ENCODE measurements at places on chromosomes 6 and 20.

DNA sequence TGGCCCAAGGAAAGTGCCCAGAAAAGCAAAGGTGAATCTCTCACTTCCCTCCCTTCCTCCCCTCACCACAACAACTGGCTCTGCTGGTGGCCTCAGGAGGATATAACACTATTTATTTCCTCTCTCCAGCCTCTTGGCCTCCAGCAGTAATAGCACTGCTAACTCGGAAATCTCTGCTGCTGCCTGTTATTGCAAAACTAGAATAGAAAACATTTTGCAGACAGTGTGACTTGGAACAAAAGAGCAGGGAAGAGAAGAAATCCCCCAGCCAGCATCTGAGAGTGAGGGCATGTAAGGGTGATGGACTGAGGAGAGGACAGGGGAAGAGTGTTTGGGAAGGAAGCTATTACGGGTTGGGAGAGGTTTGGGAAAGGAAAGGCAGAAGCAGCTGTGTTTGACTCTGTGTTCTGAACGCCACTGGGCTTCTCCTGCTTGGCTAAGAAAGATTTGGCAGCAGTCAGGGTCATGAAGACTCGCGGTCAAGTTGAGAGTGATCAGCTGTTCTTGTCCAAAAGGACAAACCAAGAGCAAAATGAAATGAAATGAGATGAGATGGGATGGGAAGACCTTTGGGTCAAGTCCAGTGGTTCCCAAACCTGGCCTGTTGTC is 81.0 kb upstream of the SNX9 start:
- no peak for DNase-seq

DNA sequence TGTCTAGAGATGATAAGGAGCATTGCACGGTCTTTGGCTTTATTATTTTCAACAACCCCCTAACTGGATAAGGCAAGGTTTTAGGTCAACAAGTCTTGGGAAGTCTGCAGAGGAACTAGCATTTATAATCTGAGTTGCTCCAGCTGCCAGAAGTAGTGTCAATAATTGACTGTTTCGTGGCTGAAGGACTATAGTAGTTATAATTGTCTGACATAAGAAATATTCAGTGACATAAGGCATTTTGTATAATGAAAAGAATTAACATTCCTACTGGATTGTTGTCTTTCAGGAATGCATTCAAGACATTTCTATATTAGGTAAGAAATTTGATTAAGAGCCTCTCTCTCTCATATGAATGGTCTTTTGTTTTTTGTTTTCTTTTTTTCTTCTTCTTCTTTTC is 136.9 kb upstream of the SGK1 start:
- DNase-seq: peak; percentile 41

- no peak for DNase-seq
Observed at GRCh38 chr20:59458645-59459044, 145.7 kb upstream of the PHACTR3 start.

DNA sequence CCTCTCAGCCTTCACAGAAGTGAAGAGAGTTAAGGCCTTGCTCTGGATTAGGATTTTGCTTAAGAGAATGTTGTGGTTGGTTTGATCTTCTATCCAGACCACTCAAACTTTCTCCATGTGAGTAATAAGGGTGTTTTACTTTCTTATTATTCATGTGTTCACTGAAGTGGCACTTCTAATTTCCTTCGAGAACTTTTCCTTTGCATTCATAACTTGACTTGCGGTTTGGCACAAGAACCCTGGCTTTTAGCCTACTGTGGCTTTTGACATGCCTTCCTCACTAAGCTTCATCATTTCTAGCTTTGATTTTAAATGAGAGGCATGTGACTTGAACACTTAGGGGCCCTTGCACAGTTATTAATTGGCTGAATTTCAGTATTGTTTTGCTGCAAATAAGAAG is 166.1 kb upstream of the OPRM1 start:
- DNase-seq: no peak

DNA sequence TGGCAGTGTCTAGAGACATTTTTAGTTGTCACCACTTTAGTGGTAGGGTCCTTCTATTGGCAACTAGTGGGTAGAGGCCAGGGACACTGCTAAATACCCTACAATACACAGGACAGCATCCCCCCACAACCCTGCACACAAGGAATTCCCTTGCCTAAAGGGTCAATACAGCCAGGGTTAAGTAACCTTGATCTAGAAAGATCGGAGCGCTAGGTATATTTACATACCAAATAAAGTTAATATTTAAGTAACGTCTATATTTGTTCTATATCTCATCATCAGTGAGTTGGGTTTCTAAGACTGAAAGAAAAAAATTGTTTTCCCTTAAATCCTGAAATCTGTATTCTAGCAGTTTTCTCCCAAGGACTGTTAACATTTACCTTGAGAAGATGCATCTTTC is 16.1 kb downstream of the BFSP1 start:
- no peak for DNase-seq

GRCh38 chr20:19757487-19758132 is 448 bp upstream of the RIN2 start:
- no peak for DNase-seq

DNA sequence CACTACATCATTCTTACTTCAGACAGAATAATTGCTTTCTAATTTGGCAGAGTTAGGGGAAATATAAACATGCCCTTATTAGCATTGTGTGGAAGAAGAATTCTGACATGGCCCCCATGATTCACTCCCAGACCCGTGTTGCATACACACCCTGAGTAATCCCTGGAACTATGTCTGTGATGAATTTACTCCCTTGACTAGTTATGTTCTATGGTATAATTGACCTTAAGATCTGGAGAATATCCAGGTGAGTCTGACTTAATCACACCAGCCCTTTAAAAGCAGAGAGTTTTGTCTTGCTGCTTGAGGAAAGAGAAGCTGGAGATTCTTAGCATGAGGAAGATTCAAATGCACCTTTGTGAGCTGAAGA is 262.9 kb downstream of the SOX4 start:
- no peak for DNase-seq

DNA sequence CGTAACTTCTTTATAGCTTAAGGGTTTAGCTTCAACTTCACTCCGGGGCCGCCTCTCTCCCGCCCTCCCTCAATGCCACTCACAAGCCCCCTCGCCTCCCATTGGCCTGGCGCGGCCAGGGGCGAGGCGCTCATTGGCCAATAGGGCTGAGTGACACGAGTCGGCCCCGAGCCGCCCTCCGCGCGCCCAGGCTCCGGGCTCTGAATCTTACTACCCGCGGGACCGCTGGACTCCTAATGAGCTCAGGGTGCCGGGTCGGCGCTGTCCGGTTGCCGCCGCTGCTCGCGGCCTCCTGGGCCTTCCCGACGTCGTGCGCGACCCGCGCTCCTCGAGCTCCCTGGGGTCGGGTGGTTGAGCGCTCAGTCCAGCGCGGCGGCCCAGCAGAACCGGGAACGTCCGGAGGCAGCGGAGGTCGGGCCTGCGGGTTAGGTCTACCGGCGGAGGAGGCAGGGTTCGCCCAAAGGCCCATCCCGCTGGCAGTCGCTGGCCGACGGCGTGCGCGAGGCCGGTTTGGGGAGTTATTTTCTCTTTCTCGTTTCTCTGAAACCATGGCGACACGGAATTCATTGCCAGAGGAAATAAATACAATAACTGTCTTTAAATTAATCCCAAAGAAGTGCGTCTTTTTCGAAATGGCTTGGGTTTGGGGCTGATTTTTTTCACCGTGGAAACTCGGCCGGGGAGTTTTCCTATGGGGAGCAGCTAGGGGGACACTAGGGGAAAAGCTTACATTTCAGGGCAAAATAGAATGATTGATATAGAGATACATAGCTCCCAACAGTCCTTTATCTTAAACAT is at the start of gene SIM1:
TSS of gene SIM1 (minus strand) at position 19 of the 798 bp plus-strand sequence. CDS start 1,453 bp downstream, outside the sequence.
- peak; percentile 94 for DNase-seq

GRCh38 chr20:13756551-13756950 is 28.2 kb downstream of the ESF1 start:
- DNase-seq: no peak

DNA sequence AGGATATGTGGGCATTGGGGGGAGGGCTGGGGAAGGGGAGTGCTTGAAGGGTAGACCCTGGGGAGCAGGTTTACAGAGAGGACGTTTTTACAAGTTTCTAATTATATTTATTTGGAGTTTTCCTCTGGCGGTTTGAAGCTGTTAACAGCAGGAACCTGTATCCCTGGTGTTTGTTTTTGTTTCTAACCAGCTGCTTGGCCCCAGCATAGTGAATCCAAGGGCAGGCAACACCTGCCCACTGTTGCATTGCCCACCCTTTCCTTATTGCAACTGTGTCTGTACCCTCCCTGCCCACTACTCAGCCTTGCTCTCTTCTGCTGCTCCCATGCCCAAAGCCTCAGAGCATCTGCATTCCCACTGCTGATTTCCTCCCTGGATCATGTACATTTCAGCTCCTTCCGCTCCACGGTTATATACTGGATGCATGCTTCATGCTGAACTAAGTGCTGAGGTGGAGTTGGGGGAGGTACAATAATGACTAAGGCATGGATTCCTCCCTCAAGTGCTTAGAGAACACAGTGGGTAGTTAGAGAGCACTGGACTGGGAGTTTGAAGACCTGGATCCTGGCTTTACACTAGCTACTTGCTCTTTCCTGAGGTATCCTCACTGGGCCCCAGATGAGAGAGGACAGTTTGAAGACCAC is 6.0 kb downstream of the SCUBE3 start:
- DNase-seq: no peak

DNA sequence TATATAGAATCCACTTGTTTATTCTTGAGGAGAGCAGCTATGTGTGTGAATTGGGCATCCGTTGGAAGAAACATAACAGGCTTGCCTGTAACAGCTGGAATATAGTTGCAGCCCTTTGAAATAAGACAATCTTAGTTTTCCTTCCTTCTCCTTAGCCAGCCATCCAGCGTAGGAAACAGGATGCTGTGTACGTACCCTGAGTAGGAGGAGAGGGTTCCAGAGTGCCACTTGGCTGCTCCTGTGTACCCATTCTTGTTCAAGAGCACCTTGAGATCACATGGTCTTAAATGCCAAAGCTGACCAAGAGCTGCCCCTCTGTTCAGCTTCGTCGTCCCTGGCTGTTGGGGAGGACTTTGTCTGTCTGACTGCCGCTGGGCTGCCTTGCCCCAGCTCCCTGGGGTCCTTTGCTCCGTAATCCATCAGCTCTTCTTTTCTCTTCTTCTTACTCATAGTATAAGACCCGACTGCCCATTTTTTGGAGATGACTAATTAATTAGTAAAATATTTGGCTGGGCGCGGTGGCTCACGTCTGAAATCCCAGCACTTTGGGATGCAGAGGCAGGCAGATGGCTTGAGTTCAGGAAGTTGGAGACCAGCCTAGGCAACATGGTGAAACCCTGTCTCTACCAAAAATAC is 49.0 kb downstream of the RREB1 start:
- DNase-seq: peak; percentile 75

DNA sequence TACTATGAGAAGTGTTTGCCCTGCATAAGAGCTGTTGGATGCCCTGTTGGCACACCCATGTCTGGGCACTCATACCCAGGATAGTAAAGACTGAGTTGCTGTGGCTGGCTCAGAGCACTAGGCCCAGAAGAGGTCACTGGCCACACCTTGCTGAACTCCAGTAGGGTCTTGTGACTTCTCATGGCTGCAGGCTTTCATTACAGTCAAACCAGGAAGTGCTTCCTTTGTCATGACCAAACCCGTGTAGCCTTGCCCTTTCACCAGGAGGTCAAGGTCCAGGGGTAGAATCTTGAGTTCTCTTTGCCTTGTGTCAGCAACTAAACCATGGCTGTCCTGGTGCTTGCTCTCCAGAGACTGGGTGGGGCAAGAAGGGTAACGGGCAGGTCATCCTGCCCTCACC is 49.5 kb downstream of the CD164 start:
- DNase-seq: no peak

DNA sequence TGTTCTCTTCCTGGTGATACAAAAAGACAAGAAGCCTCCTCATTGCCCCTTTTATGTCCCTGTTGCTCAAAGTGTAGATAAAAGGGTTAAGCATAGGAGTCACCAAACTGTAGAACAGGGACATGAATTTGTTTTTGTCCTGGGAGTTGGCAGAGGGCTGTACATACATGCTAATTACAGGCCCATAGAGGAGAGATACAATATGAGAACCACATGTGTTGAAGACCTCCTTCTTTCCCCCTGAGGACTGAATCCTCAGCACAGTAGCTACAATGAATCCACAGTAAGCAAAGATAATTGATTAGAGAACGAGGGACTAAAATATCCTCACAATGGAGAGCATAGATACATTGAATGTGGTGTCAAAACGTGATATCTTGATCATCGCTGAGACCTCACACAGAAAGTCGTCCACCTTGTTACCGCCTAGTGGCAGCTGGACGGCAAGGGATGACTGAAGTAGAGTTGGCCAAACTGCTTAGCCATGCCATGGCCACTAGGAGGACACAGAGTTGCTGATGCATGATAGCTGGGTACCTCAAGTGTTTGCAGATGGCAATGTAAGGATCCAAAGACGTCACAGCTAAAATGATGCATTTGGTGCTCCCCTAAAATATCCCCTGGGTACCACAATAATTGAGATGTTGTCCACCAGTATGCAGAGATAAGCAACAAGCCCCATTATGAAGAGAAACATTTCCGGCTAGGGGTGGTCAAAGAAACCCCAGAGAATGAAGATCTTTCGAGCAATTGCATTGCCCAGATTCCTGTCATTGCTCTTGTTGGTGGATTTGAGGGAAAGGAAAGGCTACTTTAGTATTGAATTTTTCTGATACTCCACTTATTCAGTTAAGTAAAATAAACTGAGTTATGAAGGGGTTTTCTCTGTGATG is 15.0 kb downstream of the OR2B3 start:
- DNase-seq: peak; percentile 43

DNA sequence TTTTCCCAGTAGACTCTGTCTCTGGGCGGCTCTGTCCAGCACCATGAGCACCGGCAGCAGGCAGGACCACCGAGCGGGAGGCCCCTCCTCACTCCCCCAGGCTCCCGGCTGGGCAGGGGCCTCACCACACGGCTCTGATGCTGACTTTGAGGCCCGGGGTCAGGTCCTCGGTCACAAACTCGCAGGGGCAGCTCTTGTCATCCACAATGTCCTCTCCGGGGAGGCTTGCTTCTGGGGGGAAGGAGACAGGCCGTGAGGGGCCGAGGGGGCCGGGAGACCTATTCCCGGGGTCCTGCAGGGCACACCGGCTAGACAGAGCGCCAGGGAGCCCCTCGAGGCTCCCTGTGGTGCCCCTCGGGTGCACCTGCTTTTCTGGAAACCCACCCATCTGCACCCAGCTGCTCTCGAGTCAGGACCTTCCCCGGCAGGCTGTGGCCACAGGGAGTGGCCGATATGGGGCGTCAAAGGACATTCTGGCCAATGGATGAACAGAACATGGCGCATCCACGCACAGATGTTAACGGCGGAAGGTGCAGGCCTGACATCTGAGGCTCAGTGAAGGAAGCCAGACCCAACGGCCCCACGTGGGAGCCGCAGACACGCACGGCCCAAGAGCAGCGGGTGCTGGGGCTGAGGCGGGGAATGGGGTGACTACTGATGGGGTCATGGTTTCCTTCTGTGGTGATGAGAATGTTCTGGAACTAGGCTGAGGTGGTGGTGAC is 53.0 kb upstream of the CHRNA4 start:
- no peak for DNase-seq

GRCh38 chr20:24698706-24699206 is 229.3 kb downstream of the SYNDIG1 start:
- no peak for DNase-seq

GRCh38 chr6:29853245-29853644 is 25.6 kb downstream of the HLA-G start:
- DNase-seq: no peak

Measured in SJSA1 (cell line).